Renal cortex interstitium (tissue), 15 donors: ENCODE measurements at places on chromosomes 5 and 9.

DNA sequence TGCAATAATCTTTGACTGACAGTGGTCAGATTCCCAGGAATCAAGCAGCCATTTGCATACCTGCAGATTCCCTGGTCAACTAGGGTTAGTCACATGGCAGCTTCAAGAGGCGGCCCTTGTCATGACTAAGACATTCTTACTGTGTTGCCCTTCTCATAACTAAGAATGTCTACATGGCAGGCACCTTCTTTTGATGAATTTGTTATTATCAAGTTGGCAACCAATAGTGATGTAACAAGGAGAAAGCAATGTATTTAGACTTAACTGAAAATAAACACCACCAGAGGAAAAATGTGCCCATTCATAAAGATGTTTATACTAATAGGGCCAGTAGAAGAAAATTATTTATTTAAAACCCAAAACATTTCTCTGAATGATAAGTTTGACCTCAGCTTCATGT is 215.6 kb downstream of the TLE1 start:
- DNase-seq: no peak

DNA sequence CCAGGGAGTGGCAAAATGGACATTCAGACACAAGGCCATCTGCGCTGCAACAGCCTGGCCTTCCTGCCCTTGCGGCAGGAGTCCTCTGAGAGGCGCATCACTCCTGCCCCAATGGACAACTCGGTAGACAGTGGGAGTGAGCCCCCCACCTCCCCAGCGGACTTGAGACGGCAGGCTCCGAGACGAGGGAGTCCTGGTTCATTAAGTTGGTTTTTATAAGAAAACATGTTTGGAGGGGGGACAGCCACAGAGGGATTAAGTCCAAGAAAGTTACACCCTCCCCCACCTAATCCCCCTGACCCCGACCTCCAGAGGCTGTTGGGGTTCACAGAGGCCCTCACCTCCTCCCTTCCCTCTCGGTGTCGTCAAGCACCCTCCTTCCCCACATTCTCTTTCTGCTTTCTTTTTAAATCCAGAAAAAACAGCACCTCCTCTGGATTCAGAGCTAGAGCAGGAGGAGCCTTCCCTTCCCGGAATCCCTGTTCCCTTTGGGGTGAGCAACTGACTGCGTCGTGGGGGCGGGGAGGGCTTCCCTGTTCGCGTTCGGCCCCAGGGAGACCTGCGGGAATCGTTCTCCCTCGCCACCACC is 1.8 kb upstream of the EGR1 start:
- DNase-seq: peak; percentile 79

DNA sequence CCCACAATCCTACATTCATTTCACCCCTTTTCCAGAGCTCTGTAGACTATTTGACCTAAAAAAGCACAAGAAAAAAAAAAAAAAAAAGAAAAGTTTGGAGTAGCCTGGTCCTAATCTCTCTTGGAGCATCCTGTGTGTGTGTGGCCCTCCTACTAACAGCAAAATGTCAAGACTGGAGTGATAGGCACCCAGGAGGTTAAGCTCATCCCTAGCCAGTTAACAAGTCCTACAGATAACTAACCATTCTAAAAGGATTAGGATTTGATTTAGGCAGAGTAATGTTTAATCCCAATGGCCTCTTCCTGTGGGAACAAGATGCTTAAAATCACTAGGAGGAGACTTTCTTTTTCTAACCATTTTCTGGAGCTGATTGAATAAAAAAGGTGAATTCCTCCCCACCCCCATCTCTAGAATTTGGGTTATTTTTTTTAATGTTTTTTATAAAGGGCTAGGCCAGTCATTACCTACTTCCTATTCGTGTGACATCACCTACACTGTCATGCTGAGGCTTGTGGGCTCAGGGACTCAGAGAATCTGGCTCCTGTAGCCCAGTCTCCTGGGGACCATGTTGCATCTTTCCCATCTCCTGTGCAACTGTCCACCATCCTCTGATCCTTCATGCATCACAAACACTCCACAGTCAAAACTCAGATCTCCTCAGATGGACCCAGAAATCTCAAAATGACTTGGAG is 43.2 kb upstream of the NR3C1 start:
- DNase-seq: no peak

DNA sequence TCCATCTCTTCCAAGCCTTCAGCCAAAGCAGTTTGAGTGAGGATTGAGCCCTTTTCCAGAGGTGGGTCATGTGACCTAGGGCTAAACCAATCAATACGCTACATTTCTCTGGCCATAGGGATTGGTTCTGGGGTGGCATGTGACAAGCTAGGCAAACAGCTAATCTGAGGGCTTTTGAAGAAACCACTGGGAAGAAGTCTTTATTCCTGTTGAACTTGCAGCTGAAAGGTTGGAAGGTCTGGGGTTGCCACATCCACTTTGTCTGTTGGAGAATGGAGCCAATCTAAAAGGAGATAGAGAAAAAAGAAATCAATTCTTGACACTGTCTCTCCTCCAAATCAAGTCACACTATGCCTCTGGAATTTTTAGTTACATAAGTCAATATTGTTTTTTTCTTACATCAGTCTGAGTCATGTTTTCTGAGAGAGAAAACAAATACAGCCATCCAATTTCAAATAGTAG is 637.8 kb upstream of the WWC1 start:
- DNase-seq: no peak

DNA sequence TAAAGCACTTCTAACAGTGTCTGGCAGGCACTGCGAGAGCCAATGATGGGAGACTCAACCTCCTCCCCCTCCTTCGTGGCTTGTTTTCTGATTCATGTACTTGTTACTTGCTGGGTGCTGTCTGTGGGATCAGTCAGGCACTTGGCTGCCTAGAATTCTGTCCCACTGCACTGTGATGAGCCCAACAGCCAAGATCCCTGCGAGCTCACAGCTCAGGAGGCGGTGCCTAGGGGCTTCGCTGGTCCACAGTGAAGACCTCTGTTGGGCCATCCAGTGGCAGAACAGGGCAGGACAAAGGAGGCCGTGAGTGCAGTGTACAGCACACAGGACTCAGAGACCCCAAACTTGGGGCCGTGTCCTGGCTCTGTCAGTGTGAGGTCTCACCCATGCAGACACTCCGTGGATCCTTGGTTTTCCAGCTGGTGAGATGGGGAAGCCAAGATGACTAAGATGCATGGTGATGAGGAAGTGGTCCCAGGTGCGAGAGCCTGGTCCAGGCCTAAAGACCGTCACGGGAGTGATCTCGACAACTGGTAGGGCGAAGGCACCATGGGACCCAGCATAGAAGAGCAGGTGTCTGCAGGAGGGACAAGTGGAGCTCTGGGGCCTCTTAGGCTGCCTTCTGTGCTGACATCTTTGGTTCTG is 19.5 kb downstream of the MYMK start:
- DNase-seq: no peak

DNA sequence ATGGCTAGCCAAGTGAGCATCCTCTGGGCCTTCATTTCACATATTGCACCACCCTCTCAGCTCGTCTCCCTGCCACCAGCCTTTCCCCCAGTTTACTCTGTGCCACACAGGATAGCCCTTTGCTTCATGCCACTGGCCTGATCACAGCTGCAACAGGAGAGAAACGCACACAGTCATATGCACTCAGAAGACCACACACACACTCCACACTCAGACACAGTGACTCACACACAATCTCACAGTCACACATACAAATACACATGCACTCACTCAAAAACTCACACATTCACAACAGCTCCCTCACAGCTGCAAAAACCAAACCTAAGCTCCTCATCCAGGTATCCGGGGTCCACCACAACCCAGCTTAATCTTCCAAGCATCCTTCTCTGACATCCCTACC is 38.7 kb downstream of the TTC39B start:
- no peak for DNase-seq

- no peak for DNase-seq
These were observed 713 bp downstream of the LCN10 start for GRCh38 chr9:136741883-136742571.

DNA sequence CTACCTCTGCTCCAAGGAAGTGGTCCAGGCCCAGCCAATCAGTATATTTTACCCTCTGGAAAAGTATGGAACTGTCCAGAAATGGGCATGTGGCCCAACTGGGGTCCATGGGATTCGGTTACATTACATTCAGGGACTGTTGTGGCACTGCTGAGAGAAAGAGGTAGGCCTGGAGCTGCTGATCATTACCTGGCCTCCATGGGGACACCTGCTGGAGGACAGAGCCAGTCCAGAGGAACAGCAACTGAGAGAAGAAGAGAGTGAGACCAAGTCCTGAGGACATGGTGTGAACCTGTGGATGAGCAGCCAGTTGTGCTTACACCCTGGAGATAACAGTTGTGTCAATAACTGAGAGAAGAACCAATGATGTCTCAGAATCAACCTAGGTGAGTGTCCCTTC is 48.2 kb downstream of the HMHB1 start:
- no peak for DNase-seq

- no peak for DNase-seq
These were observed 20.3 kb downstream of the FEM1C start for GRCh38 chr5:115524199-115524847.

GRCh38 chr5:123940416-123940815 is 428.4 kb downstream of the CSNK1G3 start:
- no peak for DNase-seq

- no peak for DNase-seq
These were observed 589.2 kb upstream of the KLF4 start for GRCh38 chr9:108078811-108079210.

DNA sequence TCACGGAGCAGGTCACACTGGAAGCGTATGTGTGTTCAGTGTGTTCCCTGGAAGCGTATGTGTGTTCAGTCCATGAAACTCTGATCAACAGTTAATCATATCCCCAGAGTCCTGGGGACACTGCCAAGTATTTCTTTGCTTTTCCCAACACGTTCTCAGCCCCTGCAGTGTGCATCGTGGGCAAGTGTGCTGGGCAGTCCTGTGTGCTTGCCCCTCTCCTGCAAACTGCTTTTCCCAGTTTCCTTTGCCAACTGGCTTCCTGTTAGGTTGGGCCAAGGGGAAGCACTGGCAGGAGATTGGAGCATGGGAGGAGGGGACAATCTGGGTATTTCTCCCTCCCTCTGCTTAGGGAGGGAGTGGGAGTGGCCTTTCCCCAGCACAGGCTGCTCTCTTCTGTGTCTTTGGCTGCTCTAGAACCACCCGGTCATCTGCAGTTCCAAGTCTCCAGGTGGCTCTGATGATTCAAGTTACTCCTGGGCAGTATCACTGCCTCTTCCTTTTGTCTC is 36.8 kb upstream of the NEK6 start:
- DNase-seq: no peak

- DNase-seq: no peak
These were observed 505.1 kb downstream of the CETN3 start for GRCh38 chr5:89904442-89904841.

DNA sequence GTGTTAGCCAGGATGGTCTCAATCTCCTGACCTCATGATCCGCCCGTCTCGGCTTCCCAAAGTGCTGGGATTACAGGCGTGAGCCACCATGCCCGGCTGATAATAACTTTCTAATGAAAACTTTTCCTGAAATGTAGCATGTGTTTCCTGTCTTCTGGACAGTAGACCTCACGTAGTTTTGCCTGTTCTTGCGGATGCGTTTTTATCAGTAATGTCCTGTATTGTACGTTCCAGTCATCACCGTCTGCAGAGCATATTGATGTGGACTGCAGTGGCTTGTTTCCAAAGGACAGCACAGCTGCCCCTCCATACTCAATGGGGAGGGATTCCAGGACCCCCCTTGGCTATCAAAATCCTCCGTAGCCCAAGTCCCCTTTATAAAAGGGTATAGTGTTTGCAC is 12.8 kb downstream of the EXOC3 start:
- no peak for DNase-seq

DNA sequence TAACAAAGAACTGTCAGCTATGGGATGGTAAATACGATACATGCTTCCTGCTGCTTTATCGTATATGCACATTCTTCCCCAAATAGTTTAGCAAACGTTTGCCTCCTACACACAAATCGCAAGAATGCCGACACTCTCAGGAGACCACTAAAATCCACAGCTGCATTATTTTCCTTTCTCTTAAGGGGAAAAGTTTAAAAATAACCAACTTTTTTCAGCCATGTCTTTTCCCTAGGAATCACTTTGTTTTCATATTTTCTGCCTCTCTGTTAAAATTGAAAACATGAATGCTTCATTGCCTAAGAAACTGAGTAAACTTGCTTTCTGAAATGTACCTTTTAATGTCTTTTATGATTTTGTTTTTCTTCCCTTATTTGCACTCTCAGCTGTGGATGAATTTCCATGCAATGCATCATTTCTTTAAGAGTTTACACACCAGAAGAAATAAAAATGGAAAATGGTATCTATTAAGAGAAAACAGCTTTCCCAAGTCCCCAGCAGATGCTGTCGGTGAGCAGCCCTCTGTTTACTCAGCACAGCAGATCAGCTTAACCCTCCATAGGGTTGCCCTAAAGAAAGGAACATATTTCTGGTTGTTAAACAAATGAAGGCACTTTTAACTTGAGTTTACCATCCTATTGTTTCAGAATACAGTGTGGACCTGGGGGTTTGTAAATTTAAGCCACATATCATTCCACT is 66.2 kb downstream of the IZUMO3 start:
- peak; percentile 53 for DNase-seq

DNA sequence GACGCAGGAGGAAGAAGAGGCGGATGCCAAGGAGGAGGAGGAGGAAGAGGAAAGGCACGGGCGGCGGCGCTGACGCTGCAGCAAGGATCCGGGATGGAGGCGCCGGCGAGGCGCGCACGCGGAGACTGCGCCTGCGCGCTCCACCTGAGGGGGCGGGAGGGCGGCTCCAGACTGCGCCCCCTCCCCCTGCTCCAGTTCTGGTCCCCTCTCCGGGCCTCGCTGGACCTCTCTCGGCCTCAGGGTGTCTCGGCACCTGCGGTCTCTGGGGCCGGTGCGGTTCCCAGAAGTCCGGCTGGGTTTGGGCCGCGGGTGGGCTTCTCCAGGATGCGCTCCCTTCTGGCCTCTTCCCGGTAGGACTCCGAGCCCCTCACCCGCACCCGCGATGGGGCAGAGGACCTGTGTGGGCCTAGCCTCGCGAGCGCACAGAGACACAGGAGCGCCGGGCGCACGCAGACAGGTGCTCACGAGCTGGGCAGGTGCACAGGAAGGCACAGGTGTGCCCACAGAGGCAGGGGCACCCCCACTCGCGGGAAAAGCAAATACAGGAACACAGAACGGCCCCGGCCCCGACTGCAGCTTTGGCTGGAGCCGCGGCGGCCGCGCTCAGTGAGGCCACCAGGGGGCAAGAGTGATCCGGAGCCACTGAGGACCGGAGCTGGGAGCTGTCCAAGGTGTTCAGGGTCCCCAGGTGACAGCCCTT is at the start of gene NPDC1:
Gene NPDC1 (minus strand): TSS at position 90 of the 700 bp plus-strand sequence. CDS start 188 bp downstream, outside the sequence.
- no peak for DNase-seq

DNA sequence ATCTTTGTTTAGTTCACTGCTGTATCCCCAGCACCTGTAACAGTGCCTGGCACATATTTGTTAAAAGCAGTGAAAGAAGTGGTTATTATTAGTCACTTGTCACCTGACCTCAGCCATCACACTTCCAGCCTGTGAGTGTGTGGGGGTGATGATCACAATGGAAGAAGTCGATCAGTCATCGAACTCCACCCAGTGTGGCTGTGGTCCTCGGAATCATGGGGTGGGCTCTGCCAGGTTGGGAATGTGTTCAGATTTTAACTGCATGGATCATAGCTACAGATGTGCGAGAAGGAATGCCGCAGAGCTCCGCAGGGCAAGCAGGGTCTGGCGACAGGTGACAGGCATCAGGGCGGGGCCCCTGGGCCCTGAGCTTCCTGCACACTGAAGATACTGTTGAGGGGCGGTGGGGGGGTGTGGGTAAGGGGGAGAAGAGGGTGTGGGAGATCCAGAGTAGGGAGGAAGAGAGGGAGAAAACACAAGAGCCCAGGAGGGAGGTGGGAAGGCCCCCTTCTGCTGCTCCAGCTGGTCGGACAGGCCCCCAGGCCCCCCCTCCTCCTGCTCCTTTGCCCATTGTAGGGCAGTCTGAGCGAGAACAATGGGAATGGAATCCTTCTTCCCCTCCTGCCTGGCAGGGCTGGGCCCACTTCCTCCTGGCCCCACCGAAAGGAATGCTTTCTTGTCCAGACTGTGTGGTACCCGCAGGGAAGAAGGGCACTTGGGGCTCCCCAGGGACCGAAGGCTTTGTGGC is 89.6 kb downstream of the SPRY4 start:
- no peak for DNase-seq
